ENCODE measurements at places on chromosomes 12 and 14. TPM values are rescaled to one million over a fixed set of nuclear protein-coding genes. Genes with fewer than 3 reads are reported as not detected.

DNA sequence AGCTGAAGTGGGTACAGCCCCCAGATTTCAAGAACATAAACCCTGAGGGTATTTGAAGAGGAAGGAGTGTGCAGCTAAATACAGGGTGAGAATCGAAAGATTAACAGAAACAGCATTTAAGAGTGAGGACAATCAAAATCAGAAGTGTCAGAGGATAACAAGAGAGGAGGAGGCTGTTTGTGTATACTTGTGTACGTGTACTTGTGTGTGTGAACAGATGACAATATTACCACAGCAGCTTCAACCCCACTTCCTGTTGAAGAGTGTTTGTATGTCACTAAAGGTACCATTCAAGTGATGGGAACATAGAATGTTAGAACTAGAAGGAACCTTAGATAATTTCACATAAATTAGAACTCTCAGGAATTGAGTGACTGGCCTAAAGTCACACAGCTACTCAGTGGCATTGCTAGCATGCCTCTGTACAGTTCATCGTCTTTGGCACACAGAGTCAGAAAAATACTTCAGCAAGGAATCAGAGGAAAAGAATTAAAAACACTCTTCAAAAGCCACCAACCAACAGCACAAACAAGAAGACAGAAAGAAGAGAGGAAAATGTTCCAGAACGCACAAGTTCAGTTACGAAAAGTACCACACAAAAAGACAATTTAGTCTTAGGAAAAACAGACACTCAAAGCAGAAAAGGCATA is 164.3 kb upstream of the BCL2L14 start:
- H3K36me3 ChIP-seq = no peaks in the 10 kb centered on the region
- no peaks in the 10 kb centered on the region for H3K27me3 ChIP-seq
- H3K27ac ChIP-seq = no peak overlapping the region
- H3K4me1 ChIP-seq = peaks cover 21% of the 10 kb centered on the region
- DNase-seq = no peak

DNA sequence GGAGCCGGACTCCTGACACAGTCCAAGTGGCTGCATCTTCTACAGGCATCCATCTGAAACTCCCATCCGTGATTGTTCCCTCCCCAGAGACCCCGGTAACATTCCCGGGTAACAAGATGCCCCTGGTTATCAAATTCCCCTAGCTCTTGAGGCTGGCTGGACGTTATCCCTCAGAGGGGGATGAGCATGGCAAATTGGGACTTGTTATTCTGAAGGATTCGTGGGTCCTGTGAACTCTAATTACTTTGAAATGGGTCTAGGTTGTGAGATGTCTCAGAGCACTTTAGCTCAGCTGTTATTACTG is 642 bp upstream of the PAN2 start:
- H3K36me3 ChIP-seq = no peaks in the 10 kb centered on the region
- H3K4me3 ChIP-seq = peak overlapping the region; percentile 71
- H3K4me1 ChIP-seq = peaks cover 37% of the 10 kb centered on the region

DNA sequence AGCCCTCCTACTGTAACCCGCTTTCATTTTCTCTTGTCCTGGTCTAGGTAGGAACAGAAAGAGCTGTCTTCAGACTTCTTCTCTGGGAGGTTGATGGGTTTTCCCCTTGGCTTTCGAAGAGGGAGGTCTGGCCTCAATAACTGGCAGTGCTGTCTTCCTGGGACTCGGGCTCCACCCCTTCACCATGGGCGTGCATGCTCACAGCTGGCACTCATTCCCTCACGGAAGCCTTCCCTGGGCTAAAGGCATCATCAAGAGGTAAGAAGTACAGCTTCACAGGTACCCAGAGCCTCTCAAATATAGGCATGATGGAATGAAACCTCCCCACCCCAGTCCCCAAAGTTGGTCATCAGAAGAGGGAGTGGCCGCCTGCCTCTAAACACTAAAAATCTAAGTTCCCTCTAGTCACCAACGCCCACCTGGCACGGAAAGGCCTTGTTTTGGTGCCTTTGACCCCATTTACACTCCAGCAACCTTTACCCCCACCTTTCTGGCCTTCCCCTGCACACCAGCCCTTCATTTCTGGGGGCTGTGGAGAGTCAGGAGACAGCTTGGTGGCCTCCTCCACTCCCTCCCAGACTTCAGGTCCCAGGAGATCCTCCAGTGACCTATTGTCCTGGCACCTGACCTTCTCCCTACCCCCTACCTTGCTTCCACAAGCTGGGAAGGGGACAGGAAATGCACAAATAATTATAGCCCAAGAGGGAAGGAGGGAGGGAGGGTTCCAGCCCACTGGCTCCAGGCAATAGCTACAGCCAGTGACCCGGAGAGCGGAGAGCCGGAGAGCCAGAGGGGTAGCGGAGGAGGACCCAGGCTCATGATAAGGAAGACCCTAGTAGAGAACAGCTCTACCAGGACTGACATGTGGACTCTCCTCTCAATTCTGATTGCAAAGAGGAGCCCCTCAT is 2.8 kb downstream of the RAPGEF3 start:
- peaks cover 43% of the 10 kb centered on the region for H3K4me1 ChIP-seq
- no peak overlapping the region for H3K4me3 ChIP-seq
- DNase-seq = no peak
- H3K36me3 ChIP-seq = no peaks in the 10 kb centered on the region

DNA sequence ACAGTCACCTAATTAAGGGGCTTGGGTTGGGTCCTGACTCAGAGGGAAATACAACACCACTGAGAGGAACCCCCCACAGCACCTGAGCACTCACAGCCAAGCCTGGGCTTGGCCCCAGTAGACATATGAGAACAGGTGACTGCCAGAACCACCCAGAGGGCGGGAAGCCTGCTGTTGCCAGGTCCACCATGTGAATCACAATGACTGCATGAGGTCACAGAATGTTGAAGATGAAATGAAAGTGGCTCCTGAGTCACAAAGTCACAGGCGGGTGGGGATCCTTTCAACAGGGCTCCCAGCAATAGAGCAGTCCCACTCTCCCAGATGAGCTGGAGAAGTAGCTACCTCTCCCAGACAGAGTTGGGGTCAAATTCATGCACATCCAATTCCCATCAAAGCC is at the start of gene LRRC74A:
Gene LRRC74A, plus strand, starts transcription at position 287 of the 400 bp plus-strand sequence. CDS start 290 bp downstream, outside the sequence.
- no peaks in the 10 kb centered on the region for H3K27me3 ChIP-seq
- H3K36me3 ChIP-seq = no peaks in the 10 kb centered on the region
- H3K27ac ChIP-seq = no peak within 1 kb of the TSS
- no peaks in the 10 kb centered on the region for H3K4me1 ChIP-seq

GRCh38 chr14:102227184-102227964 is 77.6 kb downstream of the MOK start:
- H3K36me3 ChIP-seq = peaks cover 5% of the 10 kb centered on the region
- DNase-seq = no peak
- H3K27ac ChIP-seq = no peak overlapping the region
- no peaks in the 10 kb centered on the region for H3K4me1 ChIP-seq

DNA sequence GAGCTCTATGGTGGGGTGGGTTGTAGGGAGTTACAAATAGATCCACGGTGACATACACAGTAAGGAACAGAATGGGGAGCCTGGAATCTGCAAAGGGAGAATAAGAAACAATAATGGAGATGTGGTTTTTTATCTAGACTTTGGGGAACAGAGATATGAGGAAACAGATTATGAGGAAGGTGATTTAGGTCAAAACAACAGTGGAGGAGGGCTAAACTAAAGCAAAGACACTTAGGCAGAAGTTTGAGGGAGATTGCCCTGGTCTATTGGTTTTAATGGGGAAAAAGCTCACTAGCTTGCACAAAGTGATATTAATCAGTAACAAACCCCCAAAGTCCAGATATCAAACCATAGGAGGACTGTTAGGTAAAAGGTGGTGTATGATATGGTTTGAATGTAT is 144.5 kb upstream of the DYRK2 start:
- no peak overlapping the region for H3K27ac ChIP-seq
- H3K27me3 ChIP-seq = no peaks in the 10 kb centered on the region
- H3K4me3 ChIP-seq = no peak overlapping the region
- H3K4me1 ChIP-seq = peaks cover 1% of the 10 kb centered on the region
- no peak for DNase-seq
- no peaks in the 10 kb centered on the region for H3K36me3 ChIP-seq

DNA sequence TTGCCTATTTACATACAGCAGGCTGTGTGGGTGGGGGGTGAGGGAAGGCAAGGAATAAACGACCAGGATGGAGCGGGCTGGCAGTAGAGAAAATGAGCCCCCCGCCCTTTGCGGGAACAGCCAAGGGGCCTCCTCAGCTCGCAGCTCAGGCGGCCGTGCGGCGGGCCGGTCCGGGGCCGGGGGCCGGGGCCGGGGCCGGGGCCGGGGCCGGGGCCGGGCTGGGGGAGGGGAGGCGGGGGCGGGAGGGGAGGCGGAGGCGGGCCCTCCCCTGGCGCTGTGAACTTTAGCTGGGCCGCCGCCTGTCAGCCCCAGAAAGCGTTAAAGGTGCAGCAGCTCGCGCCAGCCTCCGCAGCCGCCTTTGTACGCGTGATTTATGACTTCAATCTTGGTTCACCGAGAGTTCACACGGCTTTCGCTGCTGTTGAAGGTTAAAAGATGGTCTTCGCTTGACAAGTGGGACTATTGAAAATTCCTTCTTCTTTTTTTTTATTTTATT is 28.8 kb downstream of the HOXC4 start:
- no peak overlapping the region for H3K27ac ChIP-seq
- peak overlapping the region; percentile 45 for H3K4me3 ChIP-seq

DNA sequence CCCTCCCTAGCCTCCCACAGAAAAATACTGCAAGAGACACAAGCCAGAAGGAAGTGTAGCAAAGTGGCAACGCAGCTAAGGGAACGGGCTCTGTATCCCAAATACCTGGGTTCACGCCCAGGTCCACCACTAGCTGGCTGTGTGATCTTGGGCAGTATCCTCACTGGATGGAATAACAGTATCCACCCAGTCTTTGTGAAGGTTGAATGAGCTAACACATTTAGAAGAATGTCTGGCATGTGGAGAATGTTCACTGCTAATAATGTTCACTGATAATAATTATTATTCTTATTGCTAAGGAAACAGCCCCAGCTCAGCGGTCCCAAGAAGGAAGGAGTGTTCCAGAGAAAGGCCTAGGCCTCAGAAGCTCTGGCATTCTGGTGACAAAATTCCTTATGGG is 70.9 kb downstream of the VWF start:
- H3K4me3 ChIP-seq = no peak overlapping the region
- no peak overlapping the region for H3K27ac ChIP-seq
- DNase-seq = no peak
- no peaks in the 10 kb centered on the region for H3K27me3 ChIP-seq
- peaks cover 5% of the 10 kb centered on the region for H3K4me1 ChIP-seq

DNA sequence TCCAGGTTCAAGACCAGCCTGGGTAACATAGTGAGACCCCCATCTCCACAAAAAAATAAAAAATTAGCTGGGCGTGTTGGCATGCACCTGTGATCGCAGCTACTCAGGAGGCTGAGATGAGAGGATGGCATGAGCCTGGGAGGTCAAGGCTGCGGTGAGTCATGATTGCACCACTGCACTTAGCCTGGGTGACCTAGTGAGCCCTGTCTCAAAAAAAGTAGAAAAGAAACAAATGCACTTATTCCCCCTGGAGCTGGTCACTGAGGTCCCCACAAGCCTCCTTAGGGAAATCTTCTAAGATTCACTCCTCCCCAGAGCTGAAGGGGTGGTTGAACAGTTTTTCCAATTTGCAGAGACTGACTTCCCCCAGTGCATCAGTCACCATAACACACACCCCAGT is 1.6 kb downstream of the CD9 start:
- H3K27me3 ChIP-seq = peaks cover 38% of the 10 kb centered on the region
- H3K4me1 ChIP-seq = peaks cover 18% of the 10 kb centered on the region
- H3K27ac ChIP-seq = no peak overlapping the region
- H3K36me3 ChIP-seq = no peaks in the 10 kb centered on the region

GRCh38 chr14:32761381-32761968 is 177.2 kb upstream of the NPAS3 start:
- H3K27ac ChIP-seq = no peak overlapping the region
- no peak for DNase-seq
- H3K27me3 ChIP-seq = no peaks in the 10 kb centered on the region
- H3K36me3 ChIP-seq = no peaks in the 10 kb centered on the region
- no peak overlapping the region for H3K4me3 ChIP-seq

DNA sequence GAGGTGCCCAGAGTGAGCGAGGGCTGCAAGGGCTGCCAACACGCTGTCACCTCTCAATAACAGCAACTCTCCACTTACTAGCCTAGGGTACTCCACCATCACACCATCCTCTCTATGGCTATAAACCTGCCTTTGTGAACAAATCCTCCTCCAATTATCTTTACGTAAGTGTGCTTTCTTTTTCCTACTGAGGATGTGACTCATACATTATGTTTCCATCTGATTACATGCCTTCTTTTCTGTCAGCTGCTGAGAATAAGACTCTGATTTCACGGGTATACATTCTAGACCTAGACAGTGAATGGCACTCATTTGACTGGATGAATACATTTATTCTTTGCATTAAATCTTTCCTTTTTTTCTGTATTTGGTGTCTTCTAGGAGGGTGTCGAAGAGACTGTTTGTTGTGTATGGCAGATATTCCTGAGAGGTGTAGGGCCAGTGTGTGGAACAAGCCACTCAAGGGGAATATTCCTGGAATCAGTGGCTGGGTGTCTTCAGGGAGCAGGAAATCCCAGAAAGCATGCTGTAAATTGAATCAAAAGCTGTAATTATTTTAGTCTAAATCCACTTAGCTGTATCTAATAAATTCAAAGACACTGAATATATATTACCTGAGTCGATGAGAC is 327.3 kb upstream of the TMTC1 start:
- DNase-seq = no peak
- no peaks in the 10 kb centered on the region for H3K27me3 ChIP-seq
- H3K36me3 ChIP-seq = no peaks in the 10 kb centered on the region
- no peak overlapping the region for H3K27ac ChIP-seq
- H3K4me1 ChIP-seq = no peaks in the 10 kb centered on the region

GRCh38 chr14:97641827-97642226 is 844.6 kb downstream of the VRK1 start:
- no peak for DNase-seq
- peaks cover 6% of the 10 kb centered on the region for H3K4me1 ChIP-seq

- peaks cover 18% of the 10 kb centered on the region for H3K36me3 ChIP-seq
- no peaks in the 10 kb centered on the region for H3K27me3 ChIP-seq
- peak overlapping the region; percentile 49 for H3K27ac ChIP-seq
- H3K4me1 ChIP-seq = peaks cover 24% of the 10 kb centered on the region
These were observed 1.4 kb downstream of the BICDL1 start for GRCh38 chr12:119990382-119990874.

DNA sequence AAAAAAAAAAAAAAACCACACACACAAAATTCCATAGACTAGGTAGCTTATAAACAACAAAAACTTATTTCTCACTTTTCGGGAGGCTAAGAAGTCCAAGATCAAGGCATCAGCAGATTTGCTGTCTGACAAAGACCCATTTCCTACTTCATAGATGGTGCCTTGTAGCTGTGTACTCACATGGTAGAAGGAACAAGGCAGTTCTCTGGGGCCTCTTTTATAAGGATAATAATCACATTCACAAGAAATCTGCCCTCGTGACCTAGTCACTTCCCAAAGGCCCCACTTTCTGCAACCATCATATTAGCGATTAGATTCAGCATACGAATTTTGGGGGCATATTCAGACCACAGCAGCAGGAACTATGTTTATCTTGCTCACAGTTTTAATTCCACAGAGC is 54.9 kb downstream of the STXBP6 start:
- no peak overlapping the region for H3K27ac ChIP-seq
- no peak for DNase-seq
- H3K27me3 ChIP-seq = no peaks in the 10 kb centered on the region
- no peaks in the 10 kb centered on the region for H3K36me3 ChIP-seq
- H3K4me3 ChIP-seq = no peak overlapping the region

- no peak overlapping the region for H3K4me3 ChIP-seq
- no peaks in the 10 kb centered on the region for H3K36me3 ChIP-seq
- no peak overlapping the region for H3K27ac ChIP-seq
- H3K4me1 ChIP-seq = peaks cover 33% of the 10 kb centered on the region
- no peaks in the 10 kb centered on the region for H3K27me3 ChIP-seq
- DNase-seq = no peak
These were observed 54.4 kb downstream of the PELI2 start for GRCh38 chr14:56172571-56172971.

The SPIC gene
- total RNA-seq = not detected

The DEPDC4 gene
- 0.50 TPM for total RNA-seq

The ZFHX2 gene
- total RNA-seq = 0.19 TPM

The C14orf39 gene
- not detected for total RNA-seq

The RNASE4 gene
- 0.38 TPM for total RNA-seq

The NR1H4 gene
- not detected for total RNA-seq

The FAM222A gene
- 1.7 TPM for total RNA-seq

The IFNG-AS1 gene
- total RNA-seq = 1.1 TPM
